GM23248 (cell line): ENCODE measurements at places on chromosomes 1 and 21. TPM values are rescaled to one million over a fixed set of nuclear protein-coding genes. Genes with fewer than 3 reads are reported as not detected.
A peak's percentile ranks its signal among the peaks of the same experiment; 100 is the strongest.

U2AF1 gene
- 12.3 and 19.0 TPM in 2 replicates for total RNA-seq

KCNE2 gene
- total RNA-seq: not detected in 2 replicates

PTPRC gene
- 0.38 and 0.86 TPM in 2 replicates for total RNA-seq

LAMC2 gene
- 1.9 and 2.4 TPM in 2 replicates for total RNA-seq

DNA sequence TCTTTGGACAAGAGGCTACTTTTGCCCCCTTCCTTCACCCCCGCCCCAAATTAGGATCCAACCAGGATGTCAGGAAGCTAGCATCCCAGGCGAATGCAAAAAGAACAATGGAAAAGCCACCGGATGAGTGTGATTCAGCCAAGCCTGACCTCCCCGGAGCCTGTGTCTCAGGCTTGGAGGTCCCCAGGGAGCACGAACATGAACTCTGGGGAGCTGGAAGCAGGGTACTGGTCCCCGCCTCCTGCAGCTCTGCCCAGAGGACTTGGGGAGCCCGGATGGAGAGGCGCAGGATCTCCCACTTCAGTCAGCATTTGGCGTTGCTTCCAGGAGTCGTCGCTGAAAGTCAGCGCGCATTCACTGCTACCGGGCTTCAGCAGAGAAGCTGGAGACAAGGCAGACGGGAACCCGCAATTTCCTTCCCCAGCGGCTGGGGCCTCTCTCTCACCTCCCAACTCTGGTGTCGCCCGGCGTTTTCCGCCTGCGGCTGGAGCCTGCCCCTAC lies 1.8 kb upstream of the TBX15 start:
- DNase-seq: peak; percentile 96
- no peaks in the 10 kb centered on the region; the same call in 1 of the 2 replicates for H3K4me1 ChIP-seq
- H3K27ac ChIP-seq: peak overlapping the region; percentile 96
- H3K4me3 ChIP-seq: peak overlapping the region; percentile 82
- H3K27me3 ChIP-seq: no peaks in the 10 kb centered on the region

DNA sequence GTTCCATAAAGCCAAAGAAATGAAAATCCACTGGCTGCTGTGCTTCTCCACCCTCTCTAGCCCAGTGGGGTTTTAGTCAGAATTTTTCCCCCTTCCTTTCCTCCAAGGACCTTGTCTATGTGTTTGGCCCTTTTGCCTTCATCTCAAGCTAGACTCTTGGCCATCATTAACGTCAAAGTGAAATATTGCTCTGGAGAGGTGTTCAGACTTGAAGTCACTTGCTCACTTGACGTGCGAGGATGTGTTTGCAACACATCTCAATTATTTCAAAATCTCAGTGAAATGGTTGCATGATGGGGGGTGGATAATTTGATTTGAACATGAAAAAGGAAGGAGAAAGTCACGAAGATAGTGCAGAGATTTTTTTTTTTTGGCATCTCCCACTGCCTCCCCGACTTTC lies 13.6 kb downstream of the EVA1C start:
- no peak overlapping the region for H3K4me3 ChIP-seq
- H3K4me1 ChIP-seq: peaks cover 35% of the 10 kb centered on the region

DNA sequence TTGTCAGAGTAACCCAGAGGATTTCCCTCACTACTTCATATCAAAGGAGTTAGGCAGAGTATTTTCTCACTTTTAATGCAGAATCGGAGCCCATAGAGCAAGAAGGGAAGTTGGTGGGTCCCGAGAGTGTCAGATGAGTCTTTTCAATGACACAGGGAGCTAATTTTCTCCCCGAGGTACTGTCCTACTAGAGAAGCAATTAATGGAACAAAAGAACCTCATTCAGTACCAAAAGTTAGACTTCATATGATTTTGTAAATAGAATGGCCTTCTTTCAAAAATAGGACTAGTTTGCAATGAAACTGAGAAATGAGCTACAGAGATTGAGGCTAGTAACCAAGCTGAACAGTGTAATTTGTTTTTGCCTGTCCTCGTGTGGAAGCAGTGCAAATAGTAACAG lies 3.9 kb downstream of the NCAM2 start:
- no peaks in the 10 kb centered on the region for H3K36me3 ChIP-seq
- H3K4me1 ChIP-seq: no peaks in the 10 kb centered on the region
- H3K27ac ChIP-seq: no peak overlapping the region
- H3K27me3 ChIP-seq: no peaks in the 10 kb centered on the region; the same call in 1 of the 2 replicates

DNA sequence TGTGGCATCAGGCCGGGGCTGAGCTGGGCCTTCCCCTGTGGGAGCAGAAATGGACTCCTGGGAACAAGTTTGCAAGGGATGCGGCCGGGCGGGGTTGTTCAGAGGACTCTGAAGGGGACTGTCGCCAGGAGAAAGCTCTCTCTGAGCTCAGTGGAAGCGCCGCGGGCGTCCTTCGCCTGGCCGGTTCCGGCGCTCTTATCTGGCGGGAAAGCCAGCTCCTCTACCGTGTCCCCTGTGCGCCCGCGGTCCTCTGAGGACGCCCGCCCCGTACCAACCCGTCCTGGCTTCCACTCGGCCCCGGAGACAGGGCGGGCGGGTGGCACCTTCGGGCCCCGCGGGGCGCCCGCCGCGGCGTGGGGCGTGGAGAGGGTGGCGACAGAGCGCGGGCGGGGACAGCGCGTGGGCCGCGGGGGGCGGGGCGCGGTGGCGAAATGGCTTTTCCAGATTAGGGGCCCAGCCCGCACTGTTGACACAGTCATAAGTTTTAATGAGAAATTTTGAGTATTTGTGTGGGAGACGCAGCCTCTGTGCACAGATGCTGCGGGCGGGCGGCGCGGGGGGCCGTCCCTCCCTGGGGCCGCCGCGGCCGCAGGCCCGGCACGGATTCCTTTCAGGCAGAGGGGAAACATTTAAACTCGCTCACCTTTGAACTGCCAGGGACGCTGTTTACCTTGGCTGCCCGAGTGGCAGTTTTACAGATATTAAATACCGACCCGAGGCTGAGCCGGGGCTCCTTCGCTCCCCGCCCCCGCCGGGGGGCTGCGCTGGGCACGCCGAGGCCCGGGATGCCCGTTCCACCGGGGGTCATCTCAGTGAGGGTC lies 70.2 kb downstream of the FOXD2 start:
- H3K4me3 ChIP-seq: peak overlapping the region; percentile 65
- no peaks in the 10 kb centered on the region for H3K4me1 ChIP-seq
- peak; percentile 30 for DNase-seq
- peaks cover 41% of the 10 kb centered on the region for H3K27me3 ChIP-seq

DNA sequence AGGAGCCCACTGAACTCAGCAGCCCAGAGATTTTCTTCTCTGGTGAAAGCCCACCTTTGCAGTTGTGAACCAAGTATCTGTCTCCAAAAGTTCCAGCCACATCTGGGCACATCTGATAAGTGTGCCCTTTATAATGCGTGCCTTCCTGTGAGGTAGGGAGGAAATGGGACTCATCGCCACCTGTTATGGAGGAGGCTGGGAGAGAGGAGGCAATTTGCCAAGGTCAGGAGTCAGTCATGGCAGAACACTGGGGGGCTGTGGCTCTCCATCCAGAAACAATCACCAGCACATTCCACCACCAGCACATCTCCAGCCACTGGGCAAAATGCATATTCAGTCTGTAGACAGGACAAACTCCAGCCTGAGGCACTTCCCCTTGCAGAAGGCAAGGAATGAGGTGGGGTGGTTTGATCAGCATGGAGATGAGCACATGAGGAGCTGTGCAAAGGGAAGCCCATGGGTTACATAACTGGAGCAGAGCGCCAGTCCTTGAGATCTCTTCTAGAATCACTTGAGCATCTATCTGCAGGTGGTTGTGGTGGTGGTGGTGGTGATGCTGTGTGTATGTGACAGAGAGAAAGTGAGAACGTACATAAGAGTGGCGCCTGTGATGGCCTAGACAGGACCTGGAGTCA lies 15.0 kb upstream of the LEMD1 start:
- H3K4me1 ChIP-seq: no peaks in the 10 kb centered on the region
- DNase-seq: no peak
- H3K27ac ChIP-seq: no peak overlapping the region
- no peak overlapping the region for H3K4me3 ChIP-seq
- no peaks in the 10 kb centered on the region for H3K36me3 ChIP-seq

- no peak overlapping the region for H3K27ac ChIP-seq
- peak; percentile 24 for DNase-seq
- H3K4me1 ChIP-seq: no peaks in the 10 kb centered on the region
- no peaks in the 10 kb centered on the region for H3K36me3 ChIP-seq
Observed at GRCh38 chr1:18109058-18109755, 1.6 kb downstream of the IGSF21 start.

DNA sequence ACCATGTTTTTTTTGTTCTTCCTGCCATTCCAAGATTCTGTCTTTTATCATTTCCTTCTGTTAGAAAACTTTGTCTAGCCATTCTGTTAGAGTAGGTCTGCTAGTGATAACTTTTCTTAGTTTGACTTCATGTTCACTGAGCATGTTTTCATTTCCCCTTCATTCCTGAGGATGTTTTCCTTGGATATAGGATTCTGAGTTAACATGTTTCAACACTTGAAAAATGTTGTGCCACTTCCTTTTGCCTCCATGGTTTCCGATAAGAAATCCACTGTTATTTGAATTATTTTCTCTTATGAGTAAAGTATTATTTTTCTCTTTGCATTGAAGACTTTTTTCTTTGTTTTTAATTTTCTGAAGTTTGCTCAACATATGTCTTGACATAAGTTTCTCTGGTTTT lies 66.7 kb downstream of the ATP1A1 start:
- no peak for DNase-seq
- H3K27me3 ChIP-seq: peaks cover 10% of the 10 kb centered on the region
- H3K4me3 ChIP-seq: no peak overlapping the region
- no peaks in the 10 kb centered on the region for H3K36me3 ChIP-seq
- no peaks in the 10 kb centered on the region for H3K4me1 ChIP-seq

- H3K27me3 ChIP-seq: no peaks in the 10 kb centered on the region
- no peaks in the 10 kb centered on the region for H3K36me3 ChIP-seq
- DNase-seq: peak; percentile 86
- H3K4me3 ChIP-seq: no peak overlapping the region
- peak overlapping the region; percentile 68 for H3K27ac ChIP-seq
Observed at GRCh38 chr21:28538987-28539622, 453.6 kb downstream of the LTN1 start.

DNA sequence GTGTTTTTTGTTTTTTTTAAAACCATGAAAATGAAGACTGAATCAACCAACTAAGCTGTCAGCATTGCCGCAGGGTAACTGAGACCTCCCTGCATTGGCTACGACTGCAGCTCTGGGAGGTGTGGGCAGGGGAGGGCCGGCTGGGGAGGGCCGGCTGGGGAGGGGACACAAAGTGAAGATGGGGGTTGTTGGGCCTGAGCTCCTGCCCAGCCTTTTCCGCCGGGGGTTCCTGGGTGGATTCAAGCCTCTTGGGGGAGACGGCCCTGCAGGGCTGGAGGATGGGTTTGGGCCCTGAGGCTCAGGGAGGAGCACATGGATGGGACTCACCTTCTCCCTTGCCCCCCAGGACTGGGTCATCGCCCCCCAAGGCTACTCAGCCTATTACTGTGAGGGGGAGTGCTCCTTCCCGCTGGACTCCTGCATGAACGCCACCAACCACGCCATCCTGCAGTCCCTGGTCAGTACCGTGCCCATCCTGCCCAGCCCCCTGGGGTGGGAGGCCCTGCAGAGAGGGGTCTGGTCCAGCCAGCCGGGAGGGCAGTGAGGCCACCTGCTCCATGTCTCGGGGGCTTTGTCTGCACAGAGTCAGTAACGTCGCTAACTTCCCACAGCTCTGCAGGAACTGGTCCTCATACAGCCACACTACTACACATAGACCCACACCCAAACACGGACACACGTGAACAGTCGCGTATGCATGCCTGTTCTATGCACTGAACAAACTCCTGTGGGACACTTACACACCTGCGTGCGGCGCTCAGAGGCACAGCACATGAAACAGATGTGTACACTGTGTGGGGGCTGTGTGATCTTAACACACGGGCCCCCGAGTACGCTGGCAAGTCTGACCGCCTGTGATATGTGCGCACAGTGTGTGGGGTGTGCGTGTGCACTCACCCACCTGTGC lies 31.5 kb downstream of the BMP8A start:
- no peak overlapping the region for H3K27ac ChIP-seq
- H3K36me3 ChIP-seq: no peaks in the 10 kb centered on the region
- no peaks in the 10 kb centered on the region for H3K27me3 ChIP-seq
- DNase-seq: no peak

GRCh38 chr1:7265771-7266371 lies 480.6 kb downstream of the CAMTA1 start:
- H3K27ac ChIP-seq: peak overlapping the region; percentile 65
- H3K36me3 ChIP-seq: no peaks in the 10 kb centered on the region
- no peaks in the 10 kb centered on the region for H3K27me3 ChIP-seq

- no peak overlapping the region for H3K4me3 ChIP-seq
Observed at GRCh38 chr21:34023691-34024373, 49.5 kb upstream of the MRPS6 start.

DNA sequence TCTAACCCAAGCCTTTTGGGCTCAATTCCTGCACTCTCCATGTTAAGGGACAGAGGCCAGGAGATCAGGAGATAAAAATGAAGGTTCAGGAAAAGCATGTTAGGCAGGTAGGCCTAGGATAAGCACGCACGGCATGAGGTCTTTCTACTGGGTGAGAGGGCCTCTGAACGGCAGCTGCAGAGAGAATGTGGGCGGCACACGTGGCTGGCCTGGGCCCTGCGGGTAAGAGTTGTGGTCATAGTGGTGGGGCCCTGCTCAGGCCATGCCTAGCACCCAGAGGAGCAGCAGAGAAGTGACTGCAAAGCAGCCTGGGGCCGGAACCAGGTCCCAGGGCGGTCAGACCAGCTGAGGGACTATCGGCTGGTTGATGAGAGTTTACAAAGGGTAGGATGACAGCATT lies 7.5 kb upstream of the FOXO6 start:
- no peaks in the 10 kb centered on the region for H3K36me3 ChIP-seq
- H3K4me1 ChIP-seq: no peaks in the 10 kb centered on the region

GRCh38 chr1:68188060-68188538 lies 44.2 kb downstream of the WLS start:
- no peak overlapping the region for H3K4me3 ChIP-seq
- no peaks in the 10 kb centered on the region for H3K36me3 ChIP-seq
- H3K27ac ChIP-seq: no peak overlapping the region
- peaks cover 19% of the 10 kb centered on the region; the same call in 1 of the 2 replicates for H3K4me1 ChIP-seq
- DNase-seq: no peak
- no peaks in the 10 kb centered on the region for H3K27me3 ChIP-seq

DNA sequence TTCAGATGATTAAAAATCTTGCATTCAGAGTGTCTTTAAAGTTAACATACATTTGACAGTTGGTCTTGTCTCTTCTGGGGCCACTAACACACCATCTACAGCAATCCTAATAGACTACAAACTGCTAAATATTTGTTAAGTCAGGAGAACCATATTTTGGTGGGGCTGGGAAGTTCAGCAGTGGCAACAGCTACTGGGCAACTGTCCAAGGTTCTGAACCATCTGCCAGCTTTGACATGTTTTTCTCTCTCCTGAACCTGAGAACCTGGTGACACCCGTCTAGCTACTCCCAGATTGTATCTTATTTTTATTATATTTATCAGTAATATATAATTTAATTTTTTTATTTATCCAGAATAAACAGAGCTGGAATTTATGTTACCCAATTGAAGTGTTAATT lies 199.0 kb upstream of the DPYD start:
- no peak overlapping the region for H3K27ac ChIP-seq
- H3K36me3 ChIP-seq: no peaks in the 10 kb centered on the region
- no peaks in the 10 kb centered on the region for H3K27me3 ChIP-seq

GRCh38 chr1:110953031-110953430 lies 10.7 kb downstream of the LRIF1 start:
- no peaks in the 10 kb centered on the region for H3K4me1 ChIP-seq
- DNase-seq: no peak
- H3K4me3 ChIP-seq: no peak overlapping the region
- H3K36me3 ChIP-seq: peaks cover 36% of the 10 kb centered on the region
- no peak overlapping the region for H3K27ac ChIP-seq
